ENCODE measurements at places on chromosomes 12 and 14.

GRCh38 chr12:6692888-6693287 lies 3.7 kb upstream of the ZNF384 start:
- DNase-seq, result no peak

- DNase-seq, result no peak
Observed at GRCh38 chr12:6277982-6278438, 32.5 kb upstream of the PLEKHG6 start.

- DNase-seq, result no peak
Observed at GRCh38 chr12:15116086-15116485, 105.1 kb downstream of the RERG start.

DNA sequence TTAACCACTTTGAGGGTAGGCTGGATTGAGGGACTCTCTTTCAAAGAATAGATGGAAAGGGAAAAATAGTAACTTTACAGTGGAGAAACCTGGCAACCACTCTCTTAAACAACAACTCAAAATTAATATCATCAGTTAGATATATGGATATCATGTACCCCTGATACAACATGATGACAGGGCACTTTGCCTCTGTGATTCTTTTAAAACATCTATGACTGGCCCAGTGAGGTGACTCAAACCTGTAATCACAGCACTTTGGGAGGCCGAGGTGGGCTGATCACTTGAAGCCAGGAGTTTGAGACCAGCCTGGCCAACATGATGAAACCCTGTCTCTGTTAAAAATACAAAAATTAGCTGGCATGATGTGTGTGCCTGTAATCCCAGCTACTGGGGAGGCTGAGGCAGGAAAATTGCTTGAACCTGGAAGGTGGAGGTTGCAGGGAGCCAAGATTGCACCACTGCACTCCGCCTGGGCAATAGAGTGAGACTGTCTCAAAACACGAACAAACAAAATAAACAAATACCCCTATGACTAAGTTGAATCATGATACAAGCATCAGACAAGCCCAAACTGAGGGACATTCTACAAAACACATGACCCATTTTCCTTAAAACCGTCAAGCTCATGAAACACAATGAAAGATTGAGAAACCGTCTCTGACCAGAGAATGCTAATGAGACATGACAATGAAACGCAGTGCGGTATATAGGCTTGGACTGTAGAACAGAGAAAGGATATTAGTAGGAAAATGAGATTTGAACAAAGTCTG lies 26.4 kb upstream of the SLC7A8 start:
- no peak for DNase-seq

GRCh38 chr14:62921466-62921865 lies 123.8 kb downstream of the KCNH5 start:
- DNase-seq, result no peak

- DNase-seq, result no peak
Observed at GRCh38 chr14:92400579-92401444, 77.8 kb downstream of the SLC24A4 start.

- peak; percentile 55 for DNase-seq
Observed at GRCh38 chr14:22602862-22603261, 4.8 kb downstream of the ABHD4 start.

GRCh38 chr14:101604935-101605780 lies 43.9 kb downstream of the DIO3 start:
- no peak for DNase-seq

- DNase-seq, result no peak
Observed at GRCh38 chr14:98171654-98172053, 1100.3 kb downstream of the BCL11B start.

DNA sequence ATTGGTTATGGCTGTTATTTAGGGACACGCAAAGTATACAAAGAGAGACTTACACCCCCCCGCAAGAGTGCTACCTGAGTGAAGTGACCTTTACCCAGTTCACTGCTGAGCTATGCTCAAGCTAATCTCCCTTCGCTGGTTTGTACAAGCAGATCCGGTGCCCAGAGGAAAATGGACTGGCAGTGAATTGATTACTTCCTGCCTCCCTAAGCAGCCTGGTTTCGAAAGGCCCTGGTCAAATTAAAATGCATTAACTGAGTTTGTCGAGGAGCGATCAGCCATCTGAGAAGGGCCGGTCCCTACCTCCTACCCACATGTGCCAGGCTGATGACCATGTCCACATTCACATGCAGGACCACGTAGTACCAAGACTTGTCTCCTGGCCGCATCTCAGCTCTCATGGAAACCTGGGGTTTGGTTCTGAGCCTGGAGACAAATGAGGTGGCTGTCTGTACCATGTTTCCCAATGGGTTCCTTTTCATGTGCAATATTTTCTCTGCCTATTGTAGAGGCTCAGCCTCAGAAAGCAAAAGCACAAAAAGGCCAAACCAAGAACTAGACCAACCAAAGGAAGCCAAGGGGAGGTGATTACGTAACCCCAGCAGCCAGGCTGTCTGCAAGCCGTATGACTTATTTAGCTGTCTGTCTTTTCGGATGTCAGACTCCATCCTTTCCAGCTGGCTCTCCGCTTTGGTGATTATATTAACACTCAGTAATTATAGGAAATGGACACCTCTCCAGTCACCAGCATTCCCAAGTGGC lies 284.7 kb upstream of the PWP1 start:
- no peak for DNase-seq

- DNase-seq, result no peak
Observed at GRCh38 chr14:105913861-105914260, 387.5 kb downstream of the TMEM121 start.

DNA sequence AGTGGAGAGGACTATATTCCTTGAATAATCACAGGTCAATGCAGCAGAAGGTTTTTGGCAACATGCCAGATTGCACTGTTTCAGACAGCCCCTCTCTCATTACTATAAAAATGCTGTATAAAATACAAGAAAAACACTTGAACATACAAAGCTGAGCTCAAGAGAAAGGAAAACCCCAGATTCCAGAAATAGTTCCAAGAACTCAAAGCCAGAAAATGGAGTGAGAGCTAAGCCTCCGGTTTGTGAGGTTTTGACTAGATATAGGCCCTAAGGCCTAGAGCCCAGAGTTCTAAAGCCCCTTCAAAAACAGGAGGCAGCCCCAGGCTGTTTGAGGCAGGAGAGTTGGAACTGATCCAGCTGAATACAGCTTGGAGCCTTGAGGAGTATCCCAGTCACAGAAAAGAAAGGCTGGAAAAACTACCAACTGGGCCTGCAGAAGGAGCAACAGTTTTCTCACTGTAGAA lies 29.4 kb upstream of the ACTN1 start:
- no peak for DNase-seq

GRCh38 chr12:4535092-4535491 lies 3.6 kb upstream of the RAD51AP1 start:
- DNase-seq, result no peak

DNA sequence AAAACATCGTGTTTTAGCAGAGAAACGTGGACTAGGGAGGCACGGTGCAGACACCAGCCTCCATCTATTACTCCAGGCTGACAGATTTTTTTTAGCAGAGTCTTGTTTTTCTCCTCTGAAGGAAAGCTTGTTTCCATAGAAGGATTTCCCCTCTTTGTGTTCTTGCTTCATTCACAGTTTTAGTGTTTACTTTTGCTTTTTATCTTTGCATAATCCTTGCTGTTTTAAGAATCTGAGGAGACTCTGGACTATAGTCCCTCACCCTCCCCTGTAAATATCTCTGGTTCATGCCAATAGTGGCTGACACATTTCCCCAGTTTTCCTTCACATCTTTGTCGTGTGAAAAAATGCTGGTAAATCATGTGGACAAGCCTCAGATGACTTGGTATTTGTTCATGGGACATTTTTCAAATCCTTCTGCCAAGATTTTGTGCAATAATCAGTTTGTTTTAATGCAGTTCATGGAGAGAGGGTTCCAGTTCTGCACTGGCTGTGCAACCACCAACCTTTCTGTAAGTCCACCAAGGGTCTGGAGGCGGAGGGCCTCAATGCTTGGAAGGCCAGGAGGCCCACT lies 39.9 kb upstream of the TMCC3 start:
- no peak for DNase-seq

GRCh38 chr12:122547330-122547729 lies 20.3 kb downstream of the KNTC1 start:
- DNase-seq, result no peak

Data from hepatic stellate cell (primary cell).